ENCODE measurements at places on chromosomes 3 and 15. TPM values are rescaled to one million over a fixed set of nuclear protein-coding genes. Genes with fewer than 3 reads are reported as not detected.

The TICRR gene
- under 0.01 TPM for total RNA-seq

The GOLGA8Q gene
- 1.6 TPM for total RNA-seq

The CIB2 gene
- 5.6 TPM for total RNA-seq

The TMEM108 gene
- not detected for total RNA-seq

The UNC45A gene
- total RNA-seq = 92.3 TPM

The KBTBD8 gene
- 4.1 TPM for total RNA-seq

The IL17RD gene
- total RNA-seq = 7.7 TPM

The RBP2 gene
- total RNA-seq = not detected

The TM6SF1 gene
- 1.7 TPM for total RNA-seq

The SAXO2 gene
- 3.1 TPM for total RNA-seq

The DMXL2 gene
- 13.3 TPM for total RNA-seq

The CYP1A1 gene
- total RNA-seq = 3.1 TPM

The SMAD6 gene
- total RNA-seq = under 0.01 TPM

The PP2D1 gene
- not detected for total RNA-seq

The ZNF501 gene
- 8.2 TPM for total RNA-seq

The C3orf20 gene
- not detected for total RNA-seq

The RAB27A gene
- total RNA-seq = 13.0 TPM

The RASGRP1 gene
- total RNA-seq = 0.50 TPM

The PLD1 gene
- total RNA-seq = 13.3 TPM

The C3orf80 gene
- 0.07 TPM for total RNA-seq

The ATP2B2 gene
- total RNA-seq = not detected

The B3GALNT1 gene
- 5.8 TPM for total RNA-seq

The LAMB2 gene
- total RNA-seq = 834 TPM

The ZKSCAN7 gene
- total RNA-seq = 7.8 TPM

The SERP1 gene
- 272 TPM for total RNA-seq

The GREM1 gene
- total RNA-seq = 0.07 TPM

The GANC gene
- total RNA-seq = 13.0 TPM

The P4HTM gene
- total RNA-seq = 13.3 TPM

Data from nasal cavity respiratory epithelium epithelial cell of viscerocranial mucosa (primary cell).